ENCODE measurements at places on chromosomes 12 and 14.

DNA sequence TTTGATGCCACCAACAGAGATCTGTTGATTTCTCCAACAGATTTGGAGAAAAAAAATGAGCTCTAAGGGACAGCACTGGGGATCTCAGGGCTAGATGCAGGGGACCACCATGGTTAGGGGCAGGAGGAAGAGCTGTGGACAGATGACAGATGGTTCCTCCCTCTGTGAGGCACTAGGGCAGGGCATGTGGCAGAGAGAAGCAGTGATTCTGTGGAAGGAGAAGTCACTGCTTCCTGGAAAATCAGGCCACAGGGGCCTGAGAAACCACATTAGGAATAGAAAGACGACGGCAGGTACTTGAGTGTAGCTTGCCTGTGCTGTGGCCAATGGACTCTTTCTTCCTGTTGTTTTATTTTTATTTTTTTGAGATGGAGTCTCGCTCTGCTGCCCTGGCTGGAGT is 24.9 kb upstream of the TMED2 start:
- DNase-seq: peak; percentile 25

DNA sequence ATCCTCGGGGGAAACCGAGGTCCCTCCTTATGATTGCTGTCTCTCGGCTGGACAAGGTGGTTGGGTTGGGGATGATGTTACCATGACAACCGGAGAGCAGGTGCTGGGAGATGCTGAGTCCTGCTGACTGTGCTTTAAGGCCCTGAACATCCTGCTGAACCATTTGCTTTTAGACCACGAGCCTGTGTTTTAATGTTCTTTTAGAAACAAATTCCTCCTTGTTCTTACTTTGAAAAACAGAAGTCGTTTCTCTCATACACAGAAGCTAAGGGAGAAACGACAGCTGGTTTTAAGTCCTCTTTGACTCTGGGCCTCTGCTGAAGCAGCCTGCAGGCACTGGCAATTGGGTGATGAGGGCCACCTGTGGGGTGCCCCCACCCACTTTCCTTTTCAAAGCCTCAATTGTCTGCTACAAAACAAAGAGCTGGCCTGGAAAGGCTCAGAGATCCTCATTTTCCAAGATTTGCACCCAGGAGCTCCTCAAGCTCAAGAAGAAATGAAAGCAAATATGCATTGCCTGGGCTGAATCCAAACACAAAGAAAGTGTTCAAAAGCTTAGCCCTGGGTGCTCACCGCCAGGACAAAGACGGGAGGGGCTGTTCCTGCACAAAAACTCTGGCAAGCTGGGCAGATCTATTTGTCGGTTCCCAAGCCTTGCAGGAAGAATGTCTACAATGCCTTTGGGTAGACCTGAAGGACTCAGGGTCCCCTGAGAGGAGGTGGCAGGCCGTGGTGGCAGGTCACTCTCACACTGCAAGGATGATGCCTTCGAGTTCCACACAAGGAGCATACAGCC is 90.0 kb upstream of the CLMN start:
- DNase-seq: no peak

- no peak for DNase-seq
Measured at GRCh38 chr14:87979689-87980088, 13.3 kb downstream of the GALC start.

DNA sequence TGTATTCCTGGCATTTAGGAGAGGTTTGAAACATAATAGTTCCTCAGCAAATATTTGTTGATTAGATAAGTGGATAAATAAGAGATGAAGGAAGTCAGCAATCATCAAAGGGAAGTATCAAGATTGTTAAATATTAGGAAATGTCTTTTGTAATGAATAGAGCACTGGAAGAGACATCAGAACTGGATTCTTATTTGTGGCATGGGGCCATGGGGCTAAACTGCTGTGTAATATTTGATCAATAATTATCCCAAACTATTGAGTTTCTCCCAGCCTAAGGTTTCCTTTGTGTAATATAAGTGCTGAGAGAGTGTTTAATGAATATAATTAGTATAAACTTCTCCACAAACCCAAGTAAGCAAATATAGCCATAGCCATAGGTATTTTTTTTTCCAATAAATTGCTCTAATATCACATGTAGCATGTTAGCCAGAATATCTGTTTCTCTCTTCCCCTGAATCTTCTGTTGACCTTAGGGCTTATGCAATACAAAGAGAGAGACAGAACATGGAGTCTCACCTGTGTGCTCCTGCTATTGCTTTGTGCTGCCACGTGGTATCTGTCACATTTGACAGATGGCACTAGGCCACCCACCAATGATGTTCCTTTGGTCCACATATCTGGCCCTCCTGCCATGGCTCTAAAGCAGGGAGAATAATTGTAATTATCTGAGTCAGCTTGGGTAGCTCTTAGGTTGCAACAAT is 658.7 kb downstream of the SOX5 start:
- DNase-seq: no peak

GRCh38 chr12:27178723-27179399 is 65.2 kb upstream of the STK38L start:
- no peak for DNase-seq

- DNase-seq: no peak
Measured at GRCh38 chr12:74599932-74600331, 62.3 kb downstream of the ATXN7L3B start.

- DNase-seq: no peak
Measured at GRCh38 chr14:98798099-98798498, 473.9 kb downstream of the BCL11B start.

DNA sequence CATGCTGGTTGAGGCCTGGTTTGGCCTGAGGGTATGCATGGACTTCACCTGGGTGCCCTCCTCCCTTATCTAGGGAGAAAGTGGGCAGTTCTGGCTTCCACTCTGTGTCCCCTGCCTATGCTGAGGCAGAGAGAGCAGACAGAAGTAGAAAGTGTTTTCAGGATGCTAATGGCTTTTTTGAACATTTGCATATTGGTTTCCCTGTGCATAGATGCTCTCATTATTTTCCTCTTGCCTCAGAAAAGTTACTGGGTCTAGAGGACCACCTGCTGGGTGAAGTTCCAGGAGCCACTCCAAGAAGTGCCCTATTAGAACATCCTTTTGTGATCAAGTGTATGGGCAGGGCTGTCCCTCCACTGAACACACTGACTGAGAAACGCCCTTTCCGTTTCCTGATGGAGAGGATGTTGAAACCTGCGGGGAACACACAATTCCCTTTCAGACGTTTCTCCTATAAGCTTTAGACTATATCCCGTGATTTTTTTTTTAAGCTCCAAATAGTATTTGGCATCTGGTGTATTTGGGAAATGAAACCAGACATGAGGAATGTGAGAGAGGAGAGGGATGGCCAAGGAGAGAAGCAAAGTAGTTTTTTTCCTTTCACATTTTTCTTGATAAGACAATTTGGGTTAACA is 66.6 kb downstream of the DAAM1 start:
- DNase-seq: no peak

Data from Kasumi-1 (cell line).